Pancreas (tissue), 10 donors: ENCODE measurements at places on chromosomes 12 and 14. TPM values are rescaled to one million over a fixed set of nuclear protein-coding genes. Genes with fewer than 3 reads are reported as not detected.
A peak's percentile ranks its signal among the peaks of the same experiment; 100 is the strongest.

GRCh38 chr12:116933091-116933490 is 22.3 kb downstream of the FBXW8 start:
- no peak for DNase-seq

The CCDC177 gene
- not detected for total RNA-seq

- peak; percentile 86 for DNase-seq
Observed at GRCh38 chr12:52873832-52874572, 25.2 kb upstream of the KRT78 start.

The PLEKHG7 gene
- 0.47 TPM for total RNA-seq

- no peak for DNase-seq
Observed at GRCh38 chr12:48630346-48630745, 51.7 kb downstream of the KANSL2 start.

The E2F7 gene
- total RNA-seq = 0.20 TPM

The PRICKLE1 gene
- 7.1 TPM for total RNA-seq

- no peak for DNase-seq
Observed at GRCh38 chr14:20228681-20229080, at the start of gene OR11H7. Gene OR11H7, plus strand, starts transcription at chr14:20228981.

GRCh38 chr12:56687223-56688128 is 608 bp downstream of the PTGES3 start:
- peak; percentile 80 for DNase-seq

- DNase-seq = no peak
Observed at GRCh38 chr12:93363841-93364297, 13.9 kb upstream of the NUDT4 start.

- DNase-seq = no peak
Observed at GRCh38 chr14:80621701-80622100, 319.8 kb downstream of the CEP128 start.

- DNase-seq = peak; percentile 44
Observed at GRCh38 chr12:109741970-109742703, 28.5 kb downstream of the FAM222A start.

DNA sequence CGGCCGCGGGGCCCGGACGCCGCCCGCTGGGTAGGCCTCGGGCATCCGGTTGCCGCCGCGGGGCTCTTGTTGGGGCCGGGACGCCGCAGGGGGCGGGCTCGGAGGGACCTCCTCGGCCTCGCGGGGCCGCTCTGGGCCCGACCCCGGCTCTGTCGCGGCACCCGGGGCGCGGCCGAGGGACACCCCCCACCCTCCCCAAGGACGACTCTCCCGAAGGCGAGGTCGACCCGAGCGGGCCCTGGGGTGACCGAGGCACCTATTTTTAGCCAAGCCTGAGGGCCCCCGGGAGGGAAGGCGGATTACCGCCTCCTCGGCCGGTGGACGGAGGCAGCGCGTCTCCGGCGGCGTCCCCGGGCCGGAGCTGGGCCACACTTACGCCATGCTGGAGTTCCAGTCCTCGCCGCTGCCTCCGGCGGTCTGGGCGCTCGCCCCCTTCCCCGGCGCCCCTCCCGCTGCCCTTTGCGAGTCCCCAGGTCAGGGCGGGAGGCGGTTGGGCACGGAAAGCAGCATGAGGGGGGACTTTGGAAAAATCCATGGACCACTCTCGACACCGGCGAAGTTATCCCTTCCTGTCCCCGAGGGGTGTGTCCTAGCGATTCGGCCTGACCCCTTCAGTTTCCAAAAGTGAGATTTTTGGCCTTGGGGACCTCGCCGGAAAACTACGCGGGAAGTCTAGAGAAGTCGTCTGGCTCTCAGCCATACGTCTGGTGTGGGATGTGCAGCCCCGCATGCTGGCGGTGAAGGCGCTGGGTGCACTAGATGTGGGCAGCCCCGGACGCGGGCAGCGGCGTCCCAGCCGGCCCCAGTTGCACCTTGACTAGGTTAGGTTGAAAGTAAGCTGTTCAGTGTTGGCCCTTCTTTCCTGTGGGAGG is 699 bp downstream of the KTN1 start:
- DNase-seq = peak; percentile 82

- DNase-seq = no peak
Observed at GRCh38 chr12:104747330-104747729, 210.8 kb downstream of the SLC41A2 start.

DNA sequence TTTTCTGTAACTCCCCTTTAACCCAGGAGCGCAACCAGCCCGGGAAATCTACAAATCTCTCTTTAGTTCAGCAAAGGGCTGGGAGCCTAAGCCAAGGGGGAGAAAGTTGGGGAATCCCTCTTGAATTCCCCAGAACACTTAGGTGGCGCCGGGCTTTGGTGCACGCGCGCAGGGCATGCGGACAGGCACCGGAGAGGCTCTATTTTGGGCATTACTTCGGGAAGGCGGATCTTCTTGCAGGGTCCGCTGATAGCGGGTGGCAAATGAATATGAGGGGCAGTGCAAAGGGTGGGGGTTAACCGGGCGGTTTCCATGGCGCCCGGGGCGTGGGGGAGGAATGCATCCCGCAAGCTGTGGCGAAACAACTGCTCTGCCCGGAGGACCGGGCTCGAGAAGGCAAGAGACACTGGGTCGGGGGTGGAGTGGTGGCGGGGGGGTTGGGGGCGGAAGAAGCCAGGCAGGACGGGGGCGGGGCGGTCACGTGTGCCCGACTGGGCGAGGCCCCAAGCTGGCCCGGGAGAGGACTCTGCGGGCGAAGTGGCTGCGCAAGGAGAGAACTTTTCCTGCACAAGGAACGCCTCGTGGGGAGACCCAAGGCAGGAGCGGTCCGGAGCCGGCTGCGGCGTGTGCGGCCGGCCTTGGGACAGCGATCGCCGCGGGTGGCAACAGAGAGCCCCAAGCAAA is at the start of gene FLVCR2:
Gene FLVCR2, plus strand, starts transcription at position 519 of the 684 bp plus-strand sequence. CDS start 353 bp downstream, outside the sequence.
- DNase-seq = peak; percentile 89

The SERPINA9 gene
- not detected for total RNA-seq

The TTC6 gene
- total RNA-seq = 0.04 TPM

DNA sequence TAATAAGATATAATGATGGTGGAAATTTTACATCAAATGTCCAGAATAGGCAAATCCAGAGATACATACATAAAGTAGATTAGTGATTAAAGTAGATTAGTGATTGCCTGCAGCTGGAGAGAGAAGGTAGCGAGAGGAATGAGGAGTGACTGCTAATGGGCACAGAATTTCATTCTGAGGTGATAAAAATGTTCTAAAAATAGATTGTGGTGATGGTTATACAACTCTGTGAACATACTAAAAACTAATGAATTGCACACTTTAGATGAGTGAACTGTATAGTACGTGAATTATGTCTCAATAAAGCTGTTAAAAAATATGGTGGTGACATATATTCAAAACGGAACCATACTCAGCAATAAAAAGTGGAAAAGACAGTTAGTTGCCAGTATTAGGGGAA is 41.7 kb downstream of the PPP2R5E start:
- DNase-seq = no peak

DNA sequence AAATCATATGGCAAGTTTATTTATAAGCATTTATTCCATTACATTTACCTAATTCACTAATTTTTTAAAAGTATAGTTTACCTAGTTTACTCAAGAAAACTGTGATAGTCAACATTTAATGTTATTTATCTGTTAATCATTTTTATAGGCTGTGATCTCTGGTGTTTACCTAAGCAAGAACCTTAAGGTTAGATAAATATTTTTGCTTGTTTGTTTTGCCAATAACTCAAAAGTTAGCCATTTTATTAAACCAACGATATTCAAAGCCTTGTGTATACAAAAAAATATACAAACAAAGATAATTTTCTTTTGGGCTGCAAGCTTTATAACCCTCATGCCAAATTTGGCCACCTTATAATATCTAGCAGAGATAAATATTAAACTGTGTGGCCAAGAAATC is 157.3 kb downstream of the SLCO1B3 start:
- no peak for DNase-seq

The IFT81 gene
- total RNA-seq = 5.9 TPM

- no peak for DNase-seq
Observed at GRCh38 chr12:43789941-43790340, 16.2 kb downstream of the TWF1 start.

DNA sequence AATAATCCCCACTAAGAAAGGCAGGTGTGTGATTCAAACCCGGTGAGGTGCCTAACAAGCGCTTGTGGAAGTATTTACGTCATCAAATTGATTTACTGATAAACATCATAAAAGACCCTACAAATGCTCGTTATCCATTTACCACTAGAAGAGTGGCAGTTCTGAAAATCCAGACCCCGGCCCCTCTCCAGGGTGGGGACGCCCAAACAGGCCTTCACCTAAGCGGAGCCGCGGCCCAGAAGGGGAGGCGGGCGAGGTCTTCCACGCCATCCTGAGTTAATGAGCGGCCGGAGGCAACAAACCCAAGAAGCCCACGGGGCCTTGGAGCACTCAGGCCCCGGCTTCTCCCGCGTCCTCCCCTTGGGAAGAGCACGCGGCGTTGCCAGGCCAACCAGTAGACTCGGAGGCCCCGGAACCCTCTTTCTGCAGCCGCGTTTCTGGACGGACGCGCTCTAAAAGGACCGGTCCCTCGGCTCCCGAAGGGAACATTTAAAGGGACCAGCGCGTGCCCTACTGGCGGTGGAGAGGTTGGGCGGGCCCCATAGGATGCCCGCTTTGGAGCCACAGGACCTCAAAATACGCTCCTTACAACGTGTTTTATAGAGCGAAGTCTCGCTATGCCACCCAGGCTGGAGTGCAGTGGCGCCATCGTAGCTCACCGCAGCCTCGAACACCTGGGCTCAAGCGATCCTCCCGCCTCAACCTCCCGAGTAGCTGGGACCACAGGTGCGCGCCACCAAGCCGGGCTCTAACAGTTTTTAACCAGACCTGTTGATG is 3.5 kb downstream of the PTPN21 start:
- peak; percentile 83 for DNase-seq

The ABHD12B gene
- 0.16 TPM for total RNA-seq

The ANO4 gene
- 0.34 TPM for total RNA-seq

DNA sequence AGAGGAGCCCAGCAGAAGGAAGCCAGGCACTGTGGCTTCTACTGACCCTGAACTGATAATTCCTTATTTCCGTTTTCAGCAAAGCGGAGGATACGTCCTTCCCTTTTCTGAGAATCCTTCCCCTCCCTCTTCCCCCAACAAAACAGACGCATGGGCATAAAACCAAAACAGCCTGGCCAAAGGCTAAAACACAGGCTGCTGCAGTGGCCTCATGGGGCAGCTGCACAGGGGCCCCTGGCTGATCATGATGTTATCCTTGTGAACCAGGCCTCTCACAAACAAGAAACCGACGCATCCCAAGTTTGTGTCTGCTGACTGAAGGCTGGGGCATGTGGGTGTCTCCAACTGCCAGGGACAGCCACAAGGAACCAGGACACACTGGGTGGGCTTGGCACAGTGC is 23.4 kb upstream of the STON2 start:
- DNase-seq = no peak

The TEX52 gene
- not detected for total RNA-seq

DNA sequence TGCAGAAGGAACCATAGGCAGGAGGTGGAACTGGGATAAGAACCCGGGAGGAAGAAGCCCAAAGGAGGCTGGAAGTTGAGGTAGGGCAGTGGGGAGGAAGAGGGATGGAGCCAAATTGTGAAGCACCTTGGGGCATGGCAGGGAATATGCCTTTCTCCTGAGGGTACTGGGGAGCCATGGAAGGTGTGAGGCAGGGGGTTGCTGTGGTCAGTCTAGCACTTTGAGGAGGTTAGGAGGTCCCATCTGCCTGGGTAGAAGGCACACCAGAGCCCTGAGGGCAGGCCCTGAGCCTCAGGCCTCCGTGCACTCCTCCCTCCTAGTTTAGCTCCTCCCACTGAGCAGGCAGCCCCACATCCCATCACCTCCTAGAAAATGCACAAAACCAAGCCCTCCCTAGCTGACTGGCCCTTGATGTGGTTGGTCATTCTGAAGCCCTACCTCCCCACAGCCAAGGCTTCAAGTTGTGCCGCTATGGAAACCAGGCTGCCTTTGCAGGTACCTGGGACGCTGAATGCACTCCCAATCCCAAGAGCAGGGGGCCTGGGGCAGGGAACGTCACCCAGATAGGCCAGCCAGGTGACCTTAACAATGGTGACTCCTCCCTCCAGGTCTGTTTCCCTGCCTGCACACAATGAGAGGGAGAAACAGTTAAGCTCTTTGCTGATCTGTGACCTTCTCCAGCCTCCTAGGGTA is 15.1 kb downstream of the PHETA1 start:
- DNase-seq = no peak

The FAM161B gene
- 1.3 TPM for total RNA-seq

The TMEM132C gene
- total RNA-seq = 1.8 TPM

DNA sequence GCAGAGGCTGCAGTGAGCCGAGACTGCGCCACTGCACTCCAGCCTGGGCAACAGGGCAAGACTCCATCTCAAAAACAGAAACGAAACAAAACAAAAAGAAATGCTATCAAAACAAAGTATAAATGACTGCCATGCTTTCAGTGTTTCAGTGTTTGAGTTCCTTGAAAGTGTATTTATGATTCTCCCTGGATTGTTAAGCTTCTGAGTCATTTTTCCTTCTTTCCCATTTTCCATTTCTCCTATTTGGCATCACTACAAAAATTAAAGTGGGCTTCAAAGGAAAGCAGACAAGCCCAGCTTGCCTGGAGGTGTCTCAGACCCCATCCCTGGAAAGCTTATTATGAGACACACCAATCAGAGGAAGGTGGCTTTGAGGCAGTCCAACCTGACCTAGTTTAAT is 35.1 kb downstream of the NIN start:
- no peak for DNase-seq

DNA sequence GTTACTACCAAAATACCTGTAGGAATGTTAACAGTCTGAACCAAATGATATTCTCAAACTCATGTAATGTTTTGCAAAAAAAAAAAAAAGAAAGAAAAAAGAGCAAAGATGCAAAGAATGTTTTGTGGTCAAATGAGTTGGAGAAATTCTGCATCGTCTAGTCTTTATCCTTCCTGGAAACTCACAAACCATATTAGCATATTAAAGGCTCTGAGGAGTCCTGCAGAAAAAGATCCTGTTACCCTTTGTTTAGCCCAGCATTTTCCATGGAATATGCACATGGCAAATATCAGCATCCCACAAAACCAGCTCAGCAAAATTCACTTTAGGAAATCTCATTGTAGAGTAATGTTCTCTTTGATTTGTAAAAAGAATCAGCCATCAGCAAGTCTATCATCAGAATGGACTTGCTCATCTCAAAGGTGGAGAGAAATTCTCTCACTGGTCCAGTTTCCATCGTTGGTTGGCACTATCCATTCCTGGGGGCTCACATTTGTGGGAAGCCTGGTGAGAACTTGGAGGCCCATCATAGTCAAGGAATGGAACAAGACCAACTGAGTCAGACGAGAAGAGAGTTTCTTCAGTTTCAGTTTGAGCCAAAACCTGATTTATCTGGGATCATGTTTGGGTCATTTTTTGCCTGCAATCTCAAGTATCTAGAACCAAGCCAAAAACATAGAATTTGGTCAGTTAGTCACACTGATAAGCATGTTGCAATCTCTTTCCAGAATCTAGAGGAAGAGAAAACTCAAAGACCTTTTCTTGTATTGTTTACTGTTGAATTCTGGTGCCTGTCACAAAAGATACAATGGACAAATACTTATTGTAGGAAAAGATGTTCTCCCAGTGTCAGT is 129.8 kb downstream of the TBX5 start:
- DNase-seq = no peak

- no peak for DNase-seq
Observed at GRCh38 chr12:23810329-23810902, 139.1 kb downstream of the SOX5 start.
